ENCODE measurements at places on chromosomes 2 and 18. TPM values are rescaled to one million over a fixed set of nuclear protein-coding genes. Genes with fewer than 3 reads are reported as not detected.

- no peak overlapping the region for H3K27ac ChIP-seq
- no peaks in the 10 kb centered on the region for H3K27me3 ChIP-seq
- H3K4me3 ChIP-seq = no peak overlapping the region
- peaks cover 25% of the 10 kb centered on the region for H3K4me1 ChIP-seq
- no peaks in the 10 kb centered on the region for H3K36me3 ChIP-seq
These were observed 79.2 kb downstream of the LONRF2 start for GRCh38 chr2:100242891-100243619.

- H3K27me3 ChIP-seq = no peaks in the 10 kb centered on the region
- DNase-seq = no peak
- no peak overlapping the region for H3K27ac ChIP-seq
These were observed 101.3 kb downstream of the CDC42EP3 start for GRCh38 chr2:37569986-37570679.

GRCh38 chr2:107633580-107634147 lies 193.0 kb upstream of the RGPD4 start:
- DNase-seq = no peak
- H3K4me1 ChIP-seq = no peaks in the 10 kb centered on the region
- no peaks in the 10 kb centered on the region for H3K27me3 ChIP-seq
- no peaks in the 10 kb centered on the region for H3K36me3 ChIP-seq

WNT10A gene
- total RNA-seq = 3.6 TPM

OXER1 gene
- total RNA-seq = 4.9 TPM

IL36RN gene
- not detected for total RNA-seq

CROCC2 gene
- total RNA-seq = 0.77 TPM
